ENCODE measurements at places on chromosomes 7 and 10.

GRCh38 chr10:80870282-80870681 lies 332.6 kb downstream of the SH2D4B start:
- no peak for DNase-seq

GRCh38 chr10:77715088-77715487 lies 77.5 kb upstream of the KCNMA1 start:
- no peak for DNase-seq

DNA sequence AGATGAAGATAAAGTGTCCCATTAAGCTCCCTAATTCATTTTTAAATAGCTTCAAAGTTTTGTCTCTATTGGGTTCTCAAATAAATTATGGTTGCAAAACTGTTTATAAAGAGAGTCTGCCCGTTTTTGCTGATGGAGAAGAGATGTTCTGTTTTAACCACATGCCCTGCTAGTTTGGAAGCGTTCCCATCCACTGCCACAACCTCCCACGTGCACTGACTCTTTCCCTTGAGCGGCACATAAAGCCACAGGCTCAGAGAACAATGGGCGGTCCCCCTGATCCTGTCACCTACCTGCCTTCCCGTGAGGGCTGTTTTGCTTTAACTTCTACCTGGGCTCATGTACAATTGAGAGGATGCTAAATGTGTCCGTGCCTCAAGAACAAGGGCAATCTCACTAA lies 65.5 kb downstream of the CPVL start:
- DNase-seq, result no peak

GRCh38 chr10:118383063-118383689 lies 41.1 kb upstream of the FAM204A start:
- no peak for DNase-seq

DNA sequence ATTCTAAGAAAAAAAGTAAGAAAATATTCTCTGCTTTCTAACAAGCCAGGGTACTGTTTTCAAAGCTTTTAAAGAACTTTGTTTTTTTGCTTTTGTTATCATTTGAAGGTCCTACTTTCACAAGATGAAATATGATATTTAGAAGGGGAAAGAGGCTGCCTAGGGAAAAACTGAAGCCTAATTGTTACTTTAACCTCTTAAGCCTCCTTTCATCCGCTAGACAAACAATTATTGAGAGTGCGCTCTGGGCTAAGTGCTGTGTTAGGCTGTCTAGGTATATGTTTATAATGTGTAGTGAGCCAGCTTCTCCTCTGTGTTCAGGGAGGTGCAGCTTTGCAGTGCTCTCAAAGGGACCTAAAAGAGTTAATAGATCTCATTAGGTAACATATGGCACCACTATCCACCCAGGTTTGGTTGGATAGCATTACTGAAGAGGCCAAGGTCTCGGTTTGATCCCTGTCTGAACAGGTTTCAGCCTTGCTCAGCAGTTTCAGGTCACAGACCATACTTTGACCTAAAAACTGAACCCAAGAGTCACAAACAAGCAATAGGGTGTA lies 17.9 kb downstream of the PDK4 start:
- DNase-seq, result no peak

- no peak for DNase-seq
Observed at GRCh38 chr10:24953675-24954074, 1.3 kb upstream of the PRTFDC1 start.

DNA sequence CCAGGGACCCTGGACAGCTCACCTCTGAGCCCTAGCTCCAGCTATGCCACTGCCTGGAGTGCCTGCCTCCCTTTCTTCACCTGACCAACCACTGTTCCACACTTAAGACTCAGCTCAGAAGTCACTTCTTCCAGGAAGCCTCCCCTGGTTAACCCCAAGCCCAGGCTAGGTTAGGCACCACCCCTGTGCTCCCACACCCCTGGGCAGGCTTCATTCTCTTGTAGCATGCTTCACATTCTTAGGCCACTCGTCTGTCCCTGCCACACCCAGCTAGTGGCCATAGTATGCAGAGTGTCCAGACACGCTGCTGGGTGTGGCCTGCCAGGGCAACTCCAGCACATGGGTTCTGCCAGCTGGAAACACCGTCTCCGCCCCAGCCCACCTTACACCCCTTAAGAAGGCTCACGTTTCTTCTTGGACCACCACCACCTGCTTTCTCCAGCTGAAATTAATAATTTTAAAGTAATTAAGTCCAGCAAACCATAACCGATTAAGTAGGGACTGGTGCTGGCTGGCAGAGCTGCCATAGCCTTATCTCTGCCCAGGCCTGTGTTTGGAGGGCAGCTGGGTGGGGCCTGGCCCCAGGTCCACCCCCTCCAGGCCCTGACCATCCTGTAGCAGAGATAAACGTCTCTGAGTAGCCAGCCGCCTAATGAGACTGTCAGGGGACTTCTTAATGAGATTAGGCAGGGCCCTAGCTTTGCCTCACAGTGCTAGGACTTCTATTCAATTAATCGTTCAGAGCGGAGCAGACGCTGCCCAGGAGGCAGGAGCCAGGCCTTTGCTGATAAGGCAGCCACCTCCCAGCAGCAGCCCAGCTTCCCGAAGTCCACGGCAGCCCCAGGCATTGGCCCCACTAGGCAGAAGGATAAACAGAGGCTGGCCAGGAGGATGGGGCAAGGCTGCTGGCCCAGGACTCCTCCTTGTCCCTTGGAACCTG lies 20.5 kb downstream of the GRID1 start:
- DNase-seq, result peak; percentile 3

DNA sequence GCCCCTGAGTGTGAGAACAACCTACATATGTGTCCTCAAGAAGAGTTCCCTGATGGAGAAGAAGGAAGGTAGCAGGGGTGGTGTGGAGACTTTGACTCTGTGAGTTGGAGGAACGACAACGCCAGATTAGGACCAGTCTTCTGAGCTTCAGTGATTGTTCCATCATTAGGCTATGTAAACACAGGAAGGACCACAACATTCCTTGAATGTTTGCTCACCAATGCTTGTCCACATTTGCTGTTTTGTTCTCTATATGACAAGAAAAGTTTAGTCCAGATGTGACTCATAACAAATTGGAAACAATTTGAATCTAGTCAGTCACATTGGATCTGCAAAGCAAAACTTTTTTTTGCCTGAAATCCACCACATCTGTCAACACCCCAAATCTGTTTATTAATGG lies 62.7 kb downstream of the ENTPD1 start:
- no peak for DNase-seq

GRCh38 chr7:87426160-87426559 lies 49.3 kb downstream of the ABCB4 start:
- DNase-seq, result no peak

GRCh38 chr10:101231912-101232689 lies 2.8 kb upstream of the LBX1 start:
- no peak for DNase-seq

DNA sequence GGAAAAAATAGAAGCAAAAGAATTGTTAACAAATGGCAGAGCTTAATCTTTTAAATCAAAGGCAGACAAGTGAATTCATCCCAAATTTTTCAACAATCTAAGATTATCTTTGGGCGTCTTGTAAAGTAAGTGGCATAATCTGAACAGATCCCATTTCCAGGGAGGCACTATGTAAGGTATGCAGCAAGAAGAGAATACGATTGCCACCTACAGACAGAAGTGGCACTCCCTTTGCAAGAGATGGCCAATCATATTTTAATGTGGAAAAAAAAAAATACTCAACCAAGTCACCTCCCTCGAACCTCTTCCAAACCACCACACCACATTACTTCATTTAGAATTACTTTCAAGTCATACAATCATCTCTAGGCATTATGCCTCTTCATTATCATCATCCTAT lies 4.0 kb downstream of the GFRA1 start:
- DNase-seq, result no peak

GRCh38 chr10:104327745-104328645 lies 10.3 kb downstream of the ITPRIP start:
- no peak for DNase-seq

- DNase-seq, result no peak
Observed at GRCh38 chr10:96208271-96208670, 63.1 kb downstream of the BLNK start.

GRCh38 chr10:118523775-118524174 lies 71.7 kb downstream of the PRLHR start:
- no peak for DNase-seq

DNA sequence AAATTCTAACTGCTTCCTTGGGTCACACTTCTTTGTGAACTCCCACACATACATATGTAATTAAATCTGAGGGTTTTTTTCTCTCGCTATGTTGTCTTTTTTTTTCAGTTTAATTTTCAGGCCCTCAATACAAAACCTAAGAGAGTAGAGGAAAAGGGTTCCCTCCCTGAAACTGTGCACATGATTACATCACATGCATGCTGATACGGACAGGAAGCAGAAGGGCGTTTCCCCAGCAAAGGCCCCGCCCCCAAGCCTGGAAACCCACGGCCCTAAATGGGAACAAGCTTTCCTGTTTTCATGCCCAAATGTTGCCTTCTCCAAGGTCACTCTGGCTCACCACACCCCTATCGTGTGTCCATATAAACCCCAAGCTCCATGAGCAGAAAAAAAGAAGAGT lies 115.4 kb downstream of the TEX36 start:
- DNase-seq, result no peak

DNA sequence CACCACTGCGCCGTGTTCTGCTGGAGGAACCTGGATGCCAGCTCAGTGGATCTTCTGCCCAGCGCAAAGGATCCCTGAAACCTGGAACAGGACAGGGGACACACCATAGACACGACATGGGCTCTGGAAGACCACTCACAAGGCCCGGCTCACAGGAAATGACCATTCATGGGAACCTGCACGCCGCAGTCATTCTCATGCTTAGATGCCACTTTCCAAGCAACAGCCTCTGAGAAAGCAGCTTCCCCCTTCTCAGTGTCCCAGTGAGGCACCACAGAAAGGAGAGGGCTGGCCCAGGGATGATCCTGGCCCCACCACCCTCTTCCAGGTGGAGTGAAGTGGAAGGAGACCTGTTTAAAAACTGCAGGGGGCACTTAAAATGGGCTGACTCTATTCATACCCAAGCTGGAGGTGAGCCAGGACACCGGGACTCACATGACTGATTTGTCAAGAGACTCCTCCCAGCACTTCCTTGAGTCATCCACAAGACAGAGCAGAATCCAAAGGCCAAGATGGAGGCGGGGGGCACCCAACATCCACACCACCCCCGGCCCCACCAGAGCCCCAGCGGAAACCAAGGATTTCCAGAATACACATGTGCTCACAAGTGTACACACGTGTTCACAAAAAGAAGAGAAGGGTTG lies 11.2 kb downstream of the CTBP2 start:
- no peak for DNase-seq

GRCh38 chr7:41731493-41732435 lies 28.9 kb upstream of the INHBA start:
- DNase-seq, result no peak

GRCh38 chr10:71863203-71863602 lies 12.2 kb upstream of the PSAP start:
- no peak for DNase-seq

- no peak for DNase-seq
Observed at GRCh38 chr10:31467791-31468535, 148.9 kb downstream of the ZEB1 start.

GRCh38 chr10:21531164-21531563 lies 2.9 kb upstream of the MLLT10 start:
- DNase-seq, result no peak

GRCh38 chr10:3385487-3385886 lies 212.9 kb upstream of the PITRM1 start:
- DNase-seq, result no peak

DNA sequence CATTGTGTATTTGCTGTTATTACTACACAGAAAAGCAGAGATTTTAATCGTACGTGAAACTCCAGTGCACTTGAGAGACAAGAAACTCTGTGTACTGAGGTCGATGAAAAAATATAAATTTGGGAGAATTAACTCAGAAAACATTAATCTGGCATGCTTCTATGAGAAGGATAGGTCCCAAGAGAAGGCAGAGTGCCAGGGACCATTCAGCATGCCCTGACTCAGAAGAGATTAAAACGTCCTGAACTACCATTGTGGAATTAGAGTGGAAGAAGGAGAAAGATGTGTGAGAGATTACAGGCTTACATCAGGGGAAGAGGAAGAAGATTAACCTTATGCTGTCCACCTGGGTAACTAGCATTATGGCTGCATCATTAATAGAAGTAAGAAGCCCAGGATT lies 72.4 kb downstream of the REEP3 start:
- no peak for DNase-seq

- DNase-seq, result no peak
Observed at GRCh38 chr10:91171485-91171884, 49.0 kb upstream of the PCGF5 start.

Measured in activated B cell treated with CpG ODN at 0.5 μM for 24 hours (primary cell).